ENCODE measurements at places on chromosomes 4 and X. TPM values are rescaled to one million over a fixed set of nuclear protein-coding genes. Genes with fewer than 3 reads are reported as not detected.

The NPNT gene
- polyA plus RNA-seq: 171 TPM

The SSX3 gene
- polyA plus RNA-seq: not detected

The TLR6 gene
- polyA plus RNA-seq: 0.57 TPM

The APLN gene
- 6.0 TPM for polyA plus RNA-seq

The TRO gene
- polyA plus RNA-seq: 127 TPM

The INTS6L gene
- 27.2 TPM for polyA plus RNA-seq

The PRSS48 gene
- not detected for polyA plus RNA-seq

The GPC3 gene
- 1,038 TPM for polyA plus RNA-seq

The TRIM2 gene
- 89.2 TPM for polyA plus RNA-seq

The IL2 gene
- polyA plus RNA-seq: not detected

The PROM1 gene
- 49.1 TPM for polyA plus RNA-seq

The GPR78 gene
- 0.54 TPM for polyA plus RNA-seq

The TBCK gene
- 67.8 TPM for polyA plus RNA-seq

The APELA gene
- polyA plus RNA-seq: 10.3 TPM

The ZNF157 gene
- polyA plus RNA-seq: 0.86 TPM

The EDA gene
- polyA plus RNA-seq: 5.8 TPM

The NUDT10 gene
- polyA plus RNA-seq: 12.8 TPM

The FGF2 gene
- polyA plus RNA-seq: 8.8 TPM

The ATP2B3 gene
- 0.17 TPM for polyA plus RNA-seq

The TLR7 gene
- 0.70 TPM for polyA plus RNA-seq

The MAOB gene
- 47.6 TPM for polyA plus RNA-seq

The GLRA2 gene
- 0.32 TPM for polyA plus RNA-seq

The SFRP2 gene
- polyA plus RNA-seq: 16.9 TPM

The KIAA1210 gene
- polyA plus RNA-seq: 1.7 TPM

The CYTL1 gene
- polyA plus RNA-seq: 9.2 TPM

The ADH6 gene
- polyA plus RNA-seq: 33.1 TPM

The FGFR3 gene
- 139 TPM for polyA plus RNA-seq

The HTRA3 gene
- polyA plus RNA-seq: 9.3 TPM

The LRAT gene
- 0.77 TPM for polyA plus RNA-seq

The SMIM9 gene
- polyA plus RNA-seq: not detected

The ABCD1 gene
- polyA plus RNA-seq: 8.0 TPM

The ATP8A1 gene
- 36.1 TPM for polyA plus RNA-seq

The DCAF12L2 gene
- polyA plus RNA-seq: 2.3 TPM

The LYAR gene
- 23.1 TPM for polyA plus RNA-seq

The AREG gene
- 0.16 TPM for polyA plus RNA-seq

The MAP7D3 gene
- polyA plus RNA-seq: 16.0 TPM

The PABPC1L2A gene
- polyA plus RNA-seq: not detected

The SOWAHB gene
- 7.5 TPM for polyA plus RNA-seq

The NLRP2B gene
- polyA plus RNA-seq: 0.06 TPM

The CXorf38 gene
- 10.0 TPM for polyA plus RNA-seq

The IL21 gene
- not detected for polyA plus RNA-seq

The IL1RAPL1 gene
- 2.4 TPM for polyA plus RNA-seq
